ENCODE measurements at places on chromosomes 16 and 17.

- no peak for DNase-seq
These were observed 13.6 kb upstream of the DHRS7B start for GRCh38 chr17:21113049-21113690.

DNA sequence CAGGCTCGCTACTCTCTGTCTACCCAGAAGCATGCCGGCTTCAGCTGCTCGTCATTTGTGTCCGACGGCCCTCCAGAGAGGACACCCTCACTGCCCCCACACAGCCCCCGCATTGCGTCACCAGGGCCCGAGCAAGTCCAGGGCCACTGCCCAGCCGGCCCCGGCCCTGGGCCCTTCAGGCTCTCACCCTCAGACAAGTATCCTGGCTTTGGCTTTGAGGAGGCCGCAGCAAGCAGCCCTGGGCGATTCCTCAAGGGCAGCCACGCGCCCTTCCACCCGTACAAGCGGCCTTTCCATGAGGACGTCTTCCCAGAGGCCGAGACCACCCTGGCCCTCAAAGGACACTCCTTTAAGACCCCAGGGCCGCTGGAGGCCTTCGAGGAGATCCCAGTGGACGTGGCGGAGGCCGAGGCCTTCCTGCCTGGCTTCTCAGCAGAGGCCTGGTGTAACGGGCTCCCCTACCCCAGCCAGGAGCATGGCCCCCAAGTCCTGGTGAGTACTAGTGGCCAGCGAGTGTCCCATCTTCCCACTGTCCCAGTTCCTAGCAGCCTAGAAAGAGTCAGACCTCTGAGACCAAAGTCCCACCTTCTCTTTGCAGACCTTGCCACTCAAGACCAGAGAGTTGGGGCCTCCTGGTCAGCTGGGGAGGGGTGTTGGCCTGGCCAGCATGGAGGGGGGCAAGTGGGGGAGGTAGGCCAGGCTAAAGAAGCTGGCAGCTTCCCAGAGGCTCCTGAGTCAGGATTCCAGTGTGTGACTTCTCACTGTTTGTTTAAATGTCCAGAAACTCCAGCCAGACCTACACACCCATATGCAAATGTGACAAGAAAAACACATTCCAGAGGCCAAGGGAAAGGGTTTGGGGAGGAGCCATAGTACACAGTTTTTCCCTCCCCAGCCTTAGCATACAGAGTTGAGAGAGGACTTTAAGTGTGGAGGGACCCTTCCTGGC lies 18.6 kb downstream of the FOXN1 start:
- DNase-seq: no peak

- no peak for DNase-seq
These were observed 22.8 kb downstream of the LASP1 start for GRCh38 chr17:38892620-38893019.

- DNase-seq: no peak
These were observed 296.4 kb downstream of the GRIN2A start for GRCh38 chr16:9885876-9886275.

- no peak for DNase-seq
These were observed 154.2 kb upstream of the CDH8 start for GRCh38 chr16:62190426-62190825.

- DNase-seq: no peak
These were observed 5.9 kb downstream of the GSPT1 start for GRCh38 chr16:11909653-11910545.

- no peak for DNase-seq
These were observed 433.3 kb downstream of the TOX3 start for GRCh38 chr16:52113533-52114183.

DNA sequence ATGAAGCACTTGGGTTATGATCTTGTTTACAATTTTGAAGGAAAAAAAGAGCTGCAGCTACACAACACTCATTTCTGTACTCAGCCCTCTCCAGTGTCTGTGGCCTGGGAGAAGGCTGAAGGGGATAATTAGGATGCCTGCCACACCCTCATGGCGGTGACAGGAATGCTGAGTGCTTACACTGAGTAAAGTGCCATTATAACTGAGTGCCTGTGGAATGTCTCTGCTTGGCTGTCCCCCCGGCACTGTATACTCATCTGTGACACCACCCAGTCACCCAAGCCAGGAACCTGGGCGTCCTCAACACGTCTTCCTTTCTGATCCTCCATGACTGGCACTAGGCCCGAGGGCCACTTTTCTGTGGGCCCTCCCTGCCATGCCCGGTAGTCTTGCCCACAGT lies 3.5 kb upstream of the MRPL38 start:
- DNase-seq: peak; percentile 54

DNA sequence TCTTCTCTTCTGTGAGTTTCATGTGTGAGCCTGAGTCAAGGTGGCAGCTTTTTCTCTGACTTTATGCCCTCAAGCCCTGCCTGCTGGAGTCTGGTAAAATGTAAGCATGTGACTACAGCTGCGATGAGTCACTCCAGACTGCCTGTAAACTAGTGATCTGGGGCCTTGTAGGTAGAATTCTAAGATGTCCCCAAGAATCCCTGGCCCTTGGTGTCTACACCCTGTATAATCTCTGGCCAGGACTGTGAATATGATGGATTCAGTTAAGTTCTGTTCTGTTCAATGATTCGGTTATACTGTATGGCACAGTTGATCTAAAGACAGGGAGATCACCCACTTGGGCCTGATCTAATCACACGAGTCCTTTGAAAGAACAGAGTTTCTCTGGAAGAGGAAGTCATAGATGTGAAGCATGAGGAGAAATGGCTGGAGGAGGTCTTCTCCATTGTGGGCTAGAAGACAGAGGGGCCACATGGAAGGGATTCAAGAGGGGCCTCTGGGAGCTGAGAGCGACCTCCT lies 29.8 kb downstream of the PRSS54 start:
- DNase-seq: no peak

GRCh38 chr16:4879049-4879448 lies 31.8 kb downstream of the UBN1 start:
- no peak for DNase-seq

DNA sequence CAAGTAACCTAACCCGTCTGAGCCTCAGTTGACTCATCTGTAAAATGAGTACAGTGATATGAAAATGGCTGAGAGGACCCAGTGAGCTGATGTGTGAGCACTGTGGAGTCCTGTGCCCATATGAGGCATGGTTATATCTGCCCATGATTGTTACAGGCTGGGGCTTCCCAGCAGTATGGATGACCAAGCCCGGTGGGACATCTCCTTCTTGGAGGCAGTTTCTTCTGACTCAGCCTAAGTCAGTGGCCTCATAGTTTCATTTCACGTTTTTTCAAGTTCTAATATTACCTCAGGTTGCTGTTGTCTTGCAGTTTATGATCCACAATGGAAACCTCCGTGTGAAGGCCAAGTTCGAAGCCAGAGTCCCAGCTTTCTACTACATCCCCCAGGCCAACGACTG lies 4.8 kb downstream of the ADAP2 start:
- no peak for DNase-seq

GRCh38 chr16:86858501-86858900 lies 280.2 kb downstream of the FOXL1 start:
- no peak for DNase-seq

GRCh38 chr17:33142705-33143299 lies 150.3 kb downstream of the ASIC2 start:
- no peak for DNase-seq

DNA sequence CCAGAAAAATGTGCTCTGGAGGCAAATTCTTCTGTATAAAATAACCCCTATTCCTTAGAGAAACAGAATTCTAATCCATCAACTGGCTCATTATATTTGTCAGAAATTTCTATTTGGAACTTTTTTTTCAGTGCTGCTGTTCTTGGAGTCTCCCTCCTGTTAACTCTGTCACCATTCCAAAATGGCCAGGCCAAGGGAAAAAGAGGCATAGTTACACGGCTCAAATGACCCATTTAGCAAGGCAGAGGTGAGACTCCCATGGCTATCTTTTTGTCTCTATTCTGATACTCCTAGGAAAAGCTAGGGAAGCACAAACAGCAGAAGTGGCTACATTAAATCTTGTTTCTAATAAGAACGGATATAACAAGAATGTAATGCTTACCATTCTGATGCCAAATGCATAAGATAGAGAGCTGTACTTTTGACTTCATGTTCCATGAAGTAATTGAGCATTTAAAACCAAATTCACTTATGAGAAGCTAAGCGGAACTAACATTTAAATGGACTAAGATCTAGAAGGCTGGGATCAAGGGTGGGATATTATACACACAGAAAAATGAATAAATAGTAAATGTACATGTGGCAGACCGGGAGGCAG lies 64.4 kb upstream of the CORO6 start:
- DNase-seq: no peak

GRCh38 chr17:48611681-48612455 lies 1.1 kb upstream of the HOXB7 start:
- peak; percentile 89 for DNase-seq

DNA sequence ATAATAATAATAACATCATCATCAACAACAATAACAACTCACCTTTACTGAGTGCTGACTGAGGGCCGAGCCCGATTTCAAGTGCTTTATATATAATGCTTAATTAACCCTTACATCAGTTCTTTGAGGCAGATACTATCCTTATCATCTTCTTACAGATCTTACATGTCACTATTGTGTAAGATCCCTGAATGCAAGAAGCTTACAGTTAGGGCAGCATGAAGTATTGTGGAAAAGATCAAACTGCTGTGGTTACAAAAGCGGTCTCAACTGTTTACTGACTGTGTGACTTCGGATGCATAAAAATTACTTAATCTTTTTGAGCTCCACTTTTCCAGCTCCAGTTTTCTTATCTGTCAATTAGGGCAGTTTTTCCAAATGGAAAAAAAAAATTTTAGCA lies 3.3 kb downstream of the VAT1 start:
- DNase-seq: no peak

DNA sequence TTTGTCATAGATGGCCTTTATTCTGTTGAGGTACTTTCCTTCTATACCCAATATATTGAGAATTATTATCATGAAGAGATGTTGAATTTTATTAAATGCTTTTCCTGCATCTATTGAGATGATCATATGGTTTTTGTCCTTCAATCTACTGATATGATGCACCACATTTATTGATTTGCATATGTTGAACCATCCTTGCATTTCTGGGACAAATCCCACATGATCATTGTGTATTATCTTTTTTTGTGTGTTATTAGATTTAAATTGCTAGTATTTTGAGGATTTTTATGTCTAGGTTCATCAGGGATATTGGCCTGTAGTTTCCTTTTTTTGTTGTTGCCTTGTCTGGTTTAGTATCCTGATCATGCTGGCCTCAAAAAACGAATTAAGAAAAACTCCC lies 124.5 kb upstream of the CES5A start:
- no peak for DNase-seq

DNA sequence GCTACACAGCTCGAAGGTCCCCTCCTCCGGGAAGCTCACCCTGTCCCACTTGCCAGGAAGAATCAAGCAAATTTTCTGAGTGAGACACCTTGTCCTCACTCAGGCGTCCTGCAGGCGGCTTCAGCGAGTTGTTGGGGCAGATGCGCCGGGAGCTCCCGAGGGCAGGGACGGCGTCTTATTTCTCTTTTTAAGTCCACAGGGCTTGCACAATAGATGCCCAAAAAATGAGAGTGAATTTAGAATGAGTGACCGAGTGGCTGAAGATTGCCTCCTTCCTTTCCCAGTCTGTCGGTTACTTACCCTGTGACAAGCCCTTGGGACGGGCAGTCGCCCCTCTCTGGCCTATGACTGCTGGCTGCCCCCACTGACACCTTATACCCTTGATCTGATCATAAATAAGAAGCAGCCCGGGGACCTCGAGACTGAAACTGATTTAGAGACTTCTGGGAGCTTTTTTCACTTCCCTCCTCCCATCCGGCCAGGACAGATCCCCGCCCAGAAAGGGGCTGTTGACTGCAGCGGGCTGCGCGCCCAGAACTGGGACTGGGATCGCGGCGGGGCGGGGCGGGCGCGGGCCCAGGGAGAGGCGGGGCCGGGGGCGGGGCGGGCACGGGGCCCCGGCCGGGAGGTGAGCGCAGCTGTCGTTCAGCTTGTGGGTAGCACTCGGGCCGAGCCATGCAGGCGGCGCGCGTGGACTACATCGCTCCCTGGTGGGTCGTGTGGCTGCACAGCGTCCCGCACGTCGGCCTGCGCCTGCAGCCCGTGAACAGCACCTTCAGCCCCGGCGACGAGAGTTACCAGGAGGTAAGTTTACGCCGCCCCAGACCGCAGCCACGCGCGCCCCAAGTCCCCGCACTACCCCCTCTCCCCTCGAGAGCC lies at the start of gene TTYH2:
Gene TTYH2 (plus strand): TSS at position 659 of the 879 bp plus-strand sequence. CDS start 17 bp downstream, at position 676.
- DNase-seq: no peak

DNA sequence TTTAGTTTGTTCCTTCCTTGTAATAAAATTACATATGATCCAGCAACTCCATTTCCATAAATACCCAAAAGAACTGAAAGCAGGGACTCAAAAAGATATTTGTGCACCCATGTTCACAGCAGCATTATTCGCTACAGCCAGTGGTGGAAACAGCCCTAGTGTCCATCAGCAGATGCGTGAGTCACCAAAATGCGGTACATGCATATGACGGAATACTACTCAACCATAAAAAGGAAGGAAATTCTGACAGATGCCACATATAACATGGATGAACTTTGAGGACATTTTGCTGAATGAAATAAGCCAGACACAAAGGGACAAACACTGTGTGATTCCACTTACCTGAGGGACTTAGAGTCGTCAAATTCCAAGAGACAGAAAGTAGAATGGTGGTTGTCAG lies 9.1 kb upstream of the SLC47A2 start:
- no peak for DNase-seq

- no peak for DNase-seq
These were observed at the start of gene CHAD for GRCh38 chr17:50468304-50469207. Gene CHAD, minus strand, starts transcription at chr17:50468880. Its CDS starts 67 bp downstream, at chr17:50468813.

- no peak for DNase-seq
These were observed 63.7 kb downstream of the HS3ST3A1 start for GRCh38 chr17:13537871-13538643.

- no peak for DNase-seq
These were observed 6.5 kb upstream of the KRTAP3-1 start for GRCh38 chr17:41015454-41015853.

Data from NCI-H187 (cell line).